ENCODE measurements at places on chromosomes 13 and 19.

GRCh38 chr13:33228648-33229445, 56.7 kb downstream of the STARD13 start:
- peak; percentile 43 for DNase-seq

DNA sequence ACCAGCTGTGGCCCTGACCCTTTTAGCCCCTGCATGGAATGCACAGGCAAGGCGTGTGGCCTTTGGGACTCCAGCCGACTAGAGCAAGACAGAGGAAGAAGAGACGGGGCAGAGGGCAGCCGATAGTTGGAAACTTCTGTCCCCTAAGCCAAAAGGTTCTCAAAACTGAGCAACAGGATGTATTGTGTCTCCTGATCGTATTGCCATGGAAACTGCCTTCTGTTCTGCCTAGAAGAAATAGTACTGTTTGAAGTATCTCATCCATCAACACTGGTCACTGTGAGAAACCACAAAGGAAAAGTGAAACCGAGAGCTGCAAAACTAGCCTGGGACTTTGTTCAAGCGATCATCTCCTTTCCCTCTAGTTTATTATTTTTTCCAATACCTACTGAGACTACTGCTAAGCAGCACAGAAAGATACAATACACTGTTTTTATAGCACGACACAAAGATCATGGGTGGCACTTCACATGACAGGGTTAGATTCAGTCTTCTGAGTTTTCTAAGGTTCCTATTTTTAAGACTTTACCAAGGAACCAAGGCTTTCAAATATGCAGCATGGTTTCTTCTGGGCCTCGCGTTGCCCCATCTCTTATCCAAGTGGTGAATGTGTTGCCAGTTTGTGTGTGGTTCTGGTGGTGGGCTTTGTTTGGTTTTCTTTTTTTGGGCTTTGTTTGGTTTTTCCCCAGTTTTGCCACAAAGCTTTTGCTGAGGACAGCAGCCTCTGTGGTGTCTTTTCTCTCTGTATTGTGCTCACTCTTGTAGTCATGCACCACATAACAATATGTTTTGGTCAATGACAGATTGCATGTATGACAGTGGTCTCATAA, 49.3 kb upstream of the GPR183 start:
- DNase-seq: no peak

DNA sequence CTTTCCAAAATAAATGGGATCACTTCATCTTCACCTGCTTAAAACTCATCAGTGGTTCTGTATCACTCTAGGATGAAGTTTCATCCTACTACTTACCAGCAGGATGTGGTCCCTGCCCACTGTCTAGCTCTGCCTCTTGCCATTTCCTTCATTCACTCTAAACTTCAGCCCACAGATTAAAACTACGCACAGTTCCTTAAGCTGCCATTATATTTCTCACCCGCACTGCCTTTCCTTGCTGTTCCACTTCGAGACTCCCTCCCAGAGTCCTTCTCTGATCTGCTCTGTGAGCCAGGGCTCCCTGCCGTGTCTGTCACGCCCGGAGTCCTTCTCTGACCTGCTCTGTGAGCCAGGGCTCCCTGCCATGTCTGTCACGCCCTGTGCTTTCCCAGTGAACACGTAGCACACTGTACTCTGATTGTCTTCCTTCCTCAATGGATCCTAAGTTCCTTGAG, 52.0 kb upstream of the NPAS1 start:
- DNase-seq: no peak

GRCh38 chr13:35898041-35898440, 233.1 kb downstream of the DCLK1 start:
- no peak for DNase-seq

DNA sequence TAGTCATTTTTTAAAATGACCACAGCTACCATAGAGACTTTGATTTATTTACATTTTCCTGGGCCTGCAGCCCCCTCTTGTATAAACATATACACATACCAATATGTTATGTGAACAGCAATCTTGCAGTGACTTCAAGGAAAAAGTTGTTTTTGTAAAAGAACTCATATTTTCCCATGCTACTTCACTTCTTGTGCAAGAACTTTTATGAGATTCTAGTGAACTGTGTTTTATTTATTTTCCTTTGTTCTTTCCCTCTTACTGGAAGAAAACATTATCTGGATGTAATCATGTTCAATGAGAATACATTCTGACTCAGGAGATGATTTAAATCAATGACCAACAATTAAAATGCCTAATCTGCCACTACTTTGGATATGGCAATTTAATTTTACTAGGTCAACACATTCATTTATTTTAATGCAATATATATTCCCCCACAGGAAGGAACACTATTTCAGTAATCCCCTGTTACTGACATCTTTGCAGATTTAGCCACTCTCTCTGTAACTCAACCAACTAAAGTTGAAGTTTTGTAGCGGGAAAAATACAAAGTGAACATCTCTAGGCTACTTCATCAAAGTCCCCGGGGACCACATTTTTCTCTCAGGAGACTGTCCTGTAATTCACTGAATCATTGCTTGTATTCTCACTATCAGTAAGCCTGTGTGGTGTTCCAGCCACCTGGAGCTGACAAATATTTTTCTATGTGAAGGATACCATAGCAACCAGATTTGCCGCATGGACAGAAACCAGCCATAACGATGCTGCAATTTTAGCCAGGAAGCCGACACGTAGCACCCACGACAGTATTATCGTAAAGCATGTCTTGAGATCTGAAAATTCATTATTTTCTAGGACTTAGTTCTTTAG, 90.5 kb downstream of the STARD13 start:
- peak; percentile 83 for DNase-seq

DNA sequence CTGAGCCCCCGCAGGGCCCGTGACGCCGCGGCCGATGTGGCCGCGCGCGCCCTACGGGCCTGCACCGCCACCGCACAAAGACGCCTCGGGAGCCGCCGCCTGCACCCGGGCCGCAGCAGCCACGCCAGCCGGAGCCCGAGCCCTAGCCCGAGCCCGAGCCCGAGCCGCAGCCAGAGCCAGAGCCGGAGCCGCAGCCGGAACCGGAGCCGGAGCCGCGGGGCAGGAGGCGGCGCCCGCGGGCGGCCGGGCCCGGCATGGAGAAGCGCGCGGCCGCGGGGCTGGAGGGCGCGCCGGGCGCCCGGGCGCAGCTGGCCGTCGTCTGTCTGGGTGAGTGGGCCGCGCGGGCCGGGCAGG, 379 bp downstream of the LRP3 start:
- no peak for DNase-seq
